Inflammatory macrophage treated with lipopolysaccharide for 1 hour (primary cell): ENCODE measurements at places on chromosomes 6 and 20.

DNA sequence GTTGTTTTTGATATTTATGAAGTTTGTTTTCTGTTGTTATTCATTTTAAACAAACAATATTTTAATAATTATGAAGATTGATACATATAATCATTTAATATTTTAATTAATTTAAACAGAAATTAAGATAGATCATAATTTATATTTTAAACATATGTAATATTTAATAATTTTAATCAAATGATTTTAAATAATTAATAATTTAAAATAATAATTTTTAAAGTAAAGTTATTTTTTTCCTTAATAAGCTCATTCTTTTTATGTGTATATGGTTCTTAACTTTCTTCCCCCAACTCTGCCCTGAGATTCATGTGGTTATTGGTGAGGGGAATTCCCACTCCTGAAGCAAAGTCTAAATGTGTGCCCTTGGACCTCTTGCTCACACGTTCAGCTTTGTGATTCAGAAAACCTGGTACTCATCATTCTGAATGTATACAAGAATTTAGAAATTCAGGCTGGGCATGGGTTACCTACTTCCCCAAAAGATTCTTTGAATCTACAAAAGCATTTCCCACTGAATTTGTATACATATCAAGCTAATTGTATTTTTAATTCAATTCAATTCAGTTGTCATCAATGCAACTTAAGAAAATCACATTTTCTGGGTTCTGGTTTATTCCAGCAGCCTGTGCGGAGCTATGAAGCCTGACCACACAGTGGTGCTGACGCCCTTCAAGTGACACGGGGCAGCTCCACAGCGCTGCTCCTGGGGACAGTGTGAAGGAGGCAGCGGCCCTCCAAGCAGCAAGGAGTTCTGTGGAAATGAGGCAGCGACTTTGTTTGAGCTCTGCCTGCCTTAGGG, 168.9 kb upstream of the UST start:
- peak; percentile 82 for DNase-seq

DNA sequence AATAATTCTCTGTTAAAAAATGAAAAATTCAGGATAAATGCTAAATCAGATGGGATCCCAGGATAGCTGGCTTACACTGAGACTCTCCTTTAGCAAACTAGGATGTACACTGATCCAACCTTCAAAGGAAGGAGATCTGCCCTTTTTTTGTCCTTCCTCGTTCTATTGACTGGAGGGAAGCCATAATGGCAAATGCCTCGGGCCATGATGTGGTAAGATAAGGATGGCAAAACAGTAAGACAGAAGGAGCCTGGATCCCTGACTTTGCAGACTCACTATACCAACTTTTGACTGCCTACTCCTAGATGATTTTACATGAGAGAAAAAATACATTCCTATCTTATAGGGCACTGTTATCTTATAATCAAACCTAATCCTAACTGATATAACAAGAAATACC, 156.9 kb upstream of the BEND3 start:
- DNase-seq: no peak

DNA sequence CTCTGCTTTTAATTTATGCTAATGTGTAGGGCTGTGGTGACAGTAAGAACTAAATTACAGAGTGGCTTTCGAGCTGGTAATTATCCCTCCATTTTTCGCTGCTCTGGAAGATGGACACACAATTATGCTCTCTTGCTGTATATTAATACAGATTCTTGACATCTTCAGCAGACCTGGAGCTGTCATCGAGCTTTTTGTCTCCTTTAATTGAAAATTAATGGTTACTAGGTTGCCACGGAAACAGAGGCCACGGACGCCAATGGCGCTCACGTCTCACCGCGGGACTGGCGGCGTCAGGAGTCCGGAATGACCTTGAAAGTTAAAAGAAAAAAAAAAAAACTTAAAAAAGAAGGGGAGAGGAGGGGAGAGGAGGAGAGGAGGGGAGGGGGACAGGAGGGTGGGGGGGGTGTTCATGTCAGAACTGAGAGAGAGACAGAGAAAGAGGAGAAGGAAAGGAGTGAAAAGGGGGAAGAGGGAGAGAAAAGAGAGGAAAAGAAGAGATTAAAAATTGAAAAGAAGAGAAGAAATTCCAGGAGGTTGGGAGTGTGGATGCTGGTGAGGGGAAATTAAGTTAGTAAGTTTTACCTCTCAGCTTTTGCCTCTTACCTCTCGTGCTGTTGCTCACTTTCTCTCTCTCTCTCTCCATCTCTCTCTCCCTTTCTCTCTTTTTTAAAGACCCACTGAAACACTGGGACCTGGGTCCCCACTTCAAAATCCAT, 22.1 kb upstream of the FOXP4 start:
- no peak for DNase-seq

- DNase-seq: no peak
Measured at GRCh38 chr6:54737247-54737646, 109.3 kb upstream of the FAM83B start.

DNA sequence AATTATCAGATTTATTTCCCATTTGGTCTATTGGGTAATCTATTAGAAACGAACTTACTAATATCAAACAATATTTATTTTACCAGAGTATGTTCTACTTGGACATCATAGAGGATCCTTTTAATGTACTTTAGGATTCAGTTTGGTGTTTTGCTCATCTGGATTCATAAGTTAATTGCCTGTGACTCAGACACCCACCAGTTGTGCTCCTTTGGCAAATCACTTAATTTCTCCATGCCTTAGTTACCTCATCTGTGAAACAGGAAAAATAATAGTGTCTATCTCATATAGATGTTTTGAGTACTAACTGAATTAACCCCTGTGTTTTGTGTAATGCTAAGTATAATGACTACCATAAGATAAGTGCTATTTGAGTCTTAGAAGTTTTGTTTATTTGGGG, 292.1 kb downstream of the LAMA2 start:
- DNase-seq: no peak

- no peak for DNase-seq
Measured at GRCh38 chr6:42564506-42564825, 637 bp downstream of the UBR2 start.

- DNase-seq: no peak
Measured at GRCh38 chr6:113802779-113803178, 54.4 kb upstream of the MARCKS start.

DNA sequence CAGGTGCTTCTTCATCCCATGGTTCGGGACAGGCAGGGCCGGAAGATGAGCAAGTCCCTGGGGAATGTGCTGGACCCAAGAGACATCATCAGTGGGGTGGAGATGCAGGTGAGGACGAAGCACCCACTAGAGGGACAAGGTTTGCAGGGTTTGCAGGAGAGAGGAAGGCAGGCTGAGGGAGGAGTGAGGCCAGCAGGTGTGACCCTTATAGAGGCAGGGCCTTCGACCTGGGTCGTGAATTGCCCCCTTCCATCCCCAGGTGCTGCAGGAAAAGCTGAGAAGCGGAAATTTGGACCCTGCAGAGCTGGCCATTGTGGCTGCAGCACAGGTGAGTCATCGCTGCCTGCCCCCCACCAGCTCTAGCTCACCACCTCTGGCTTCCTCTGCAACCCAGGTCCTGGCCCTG, 8.4 kb downstream of the VARS2 start:
- DNase-seq: no peak

- no peak for DNase-seq
Measured at GRCh38 chr6:125528621-125529041, 220.8 kb upstream of the HEY2 start.

DNA sequence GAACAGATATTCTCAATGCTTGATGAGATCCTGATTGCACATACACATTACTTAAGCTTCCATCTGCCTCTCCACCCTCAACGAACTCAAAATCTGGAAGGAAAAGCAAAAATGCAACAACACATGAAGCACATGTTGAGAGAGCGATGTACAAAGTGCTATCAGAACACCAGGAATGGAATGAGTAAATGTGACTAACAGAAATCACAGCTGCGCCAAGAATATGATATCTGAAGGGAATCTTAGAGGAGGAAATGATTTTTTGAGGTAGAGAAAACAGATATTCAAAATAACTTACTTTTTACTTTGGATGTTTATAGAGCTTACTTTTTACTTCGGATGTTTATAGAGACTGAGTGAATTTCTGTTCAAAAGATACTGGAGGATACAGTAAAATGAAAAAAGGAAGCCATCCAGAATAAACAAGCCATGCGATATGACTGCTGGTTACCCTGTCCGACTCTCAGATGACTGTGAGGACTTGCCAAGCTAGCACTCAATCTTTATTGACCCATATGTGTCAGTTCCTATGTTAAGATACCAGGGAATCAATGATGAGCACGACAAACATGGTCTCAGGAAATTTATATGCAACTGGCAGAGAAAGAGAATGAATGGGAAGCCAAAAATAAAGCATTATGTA, 102.0 kb downstream of the SMLR1 start:
- no peak for DNase-seq

GRCh38 chr6:144365271-144365670, 80.1 kb downstream of the UTRN start:
- DNase-seq: peak; percentile 42
